NCI-H226 (cell line): ENCODE measurements at places on chromosomes 11 and 22.

DNA sequence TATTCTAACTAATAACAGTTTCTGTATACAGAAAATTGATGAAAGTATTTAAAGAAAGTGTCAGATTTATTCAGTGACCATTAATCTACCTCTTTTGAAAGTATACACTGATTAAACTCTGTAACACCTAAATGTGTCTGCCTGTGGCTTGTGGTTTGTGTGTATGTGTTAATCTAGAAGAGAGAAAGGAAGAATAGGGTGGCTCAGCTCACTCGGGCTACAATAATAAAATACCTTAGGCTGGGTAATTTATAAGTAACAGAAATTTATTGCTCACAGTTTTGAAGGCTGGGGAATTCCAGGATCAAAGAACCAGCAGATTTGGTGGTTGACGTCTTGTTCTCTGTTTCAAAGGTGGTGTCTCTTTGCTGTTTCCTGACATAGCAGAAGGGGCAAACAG, 13.6 kb upstream of the OR5AS1 start:
- no peak for DNase-seq

- DNase-seq = no peak
Measured at GRCh38 chr11:3375552-3375951, 3.4 kb downstream of the ZNF195 start.

DNA sequence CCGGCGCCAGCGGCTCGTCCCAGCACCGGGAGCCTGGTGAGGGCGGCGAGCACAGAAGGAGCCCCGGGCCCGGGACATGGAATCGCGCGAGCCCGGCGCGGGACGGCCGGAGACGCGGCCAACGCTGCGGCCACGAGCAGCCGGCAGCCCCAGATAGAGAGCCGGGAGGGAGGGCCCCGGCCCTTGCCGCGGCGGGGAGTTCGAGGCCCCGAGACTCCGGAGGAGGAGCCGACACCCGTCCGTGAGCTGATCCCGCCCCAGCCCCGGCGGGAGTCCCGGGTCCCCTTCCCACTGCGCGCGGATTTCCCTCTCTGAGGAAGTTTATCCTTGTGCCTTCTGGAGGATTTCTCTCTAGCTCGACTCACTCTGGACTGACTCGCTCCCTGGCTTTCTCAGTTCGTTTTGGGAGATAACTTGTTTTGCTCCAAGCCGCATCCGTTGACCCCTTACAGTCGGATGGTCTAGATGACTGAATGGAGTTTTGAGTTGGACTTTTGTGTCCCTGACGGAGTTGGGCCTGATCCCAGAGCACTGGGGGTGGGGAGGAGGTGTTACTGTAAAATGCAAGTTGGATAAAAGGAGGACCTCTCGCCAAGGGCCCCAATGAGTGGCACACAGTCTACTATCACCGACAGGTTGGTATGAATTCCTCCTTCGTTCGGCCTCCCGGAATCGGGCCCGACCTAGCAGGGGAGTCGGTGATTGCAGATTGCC, 585 bp downstream of the ARHGEF12 start:
- peak; percentile 43 for DNase-seq

GRCh38 chr11:45180848-45181192, 34.4 kb downstream of the PRDM11 start:
- DNase-seq = peak; percentile 57

DNA sequence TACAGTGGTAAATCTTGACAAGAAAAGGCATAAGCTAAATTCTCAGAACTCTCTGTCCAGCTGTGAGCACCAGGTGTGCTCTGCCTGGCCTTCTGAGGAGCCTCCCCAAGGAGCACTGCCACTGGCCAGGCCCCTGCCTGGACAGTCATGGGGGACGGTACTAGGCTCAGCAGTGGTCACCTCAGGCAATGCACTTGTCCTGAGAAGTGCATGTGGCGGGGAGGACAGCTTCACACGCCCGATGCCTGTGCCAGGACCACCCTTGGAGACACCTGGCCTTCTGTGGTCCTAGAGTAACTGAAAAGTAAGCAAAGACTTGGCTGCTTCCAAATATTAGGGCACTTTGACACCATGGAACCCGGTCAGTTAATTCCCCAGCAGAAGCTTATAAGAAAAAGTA, 28.6 kb upstream of the SCGB1A1 start:
- no peak for DNase-seq

GRCh38 chr22:41870786-41871185, 37.9 kb downstream of the SREBF2 start:
- DNase-seq = no peak

DNA sequence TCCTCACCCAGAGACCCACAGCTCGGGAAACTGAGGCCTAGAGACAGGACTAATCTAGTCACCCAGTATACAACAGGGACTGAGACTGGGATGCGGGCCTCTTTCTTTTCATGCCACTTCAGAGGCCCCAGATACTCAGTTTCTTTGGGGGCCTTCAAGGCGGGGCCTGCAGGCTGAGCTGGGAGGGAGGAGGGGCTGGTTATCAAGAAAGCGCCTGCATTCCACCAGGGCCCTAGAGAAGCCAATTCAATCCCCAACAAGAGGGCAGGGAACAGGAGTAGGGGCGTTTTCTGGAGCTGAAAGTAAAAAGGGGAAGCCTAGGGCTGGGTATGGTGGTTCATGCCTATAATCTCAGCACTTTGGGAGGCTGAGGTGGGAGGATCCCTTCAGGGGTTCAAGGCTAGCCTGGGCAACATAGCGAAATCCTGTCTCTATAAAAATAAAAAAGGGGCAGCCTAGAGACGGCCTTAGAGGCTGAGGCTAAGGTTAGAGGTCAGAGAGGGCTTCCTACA, 1.6 kb downstream of the ATG2A start:
- no peak for DNase-seq

- DNase-seq = peak; percentile 49
Measured at GRCh38 chr22:37559901-37560607, at the start of gene CDC42EP1. Gene CDC42EP1 (plus strand): TSS chr22:37560480. CDS start chr22:37566350, 5,870 bp downstream.

DNA sequence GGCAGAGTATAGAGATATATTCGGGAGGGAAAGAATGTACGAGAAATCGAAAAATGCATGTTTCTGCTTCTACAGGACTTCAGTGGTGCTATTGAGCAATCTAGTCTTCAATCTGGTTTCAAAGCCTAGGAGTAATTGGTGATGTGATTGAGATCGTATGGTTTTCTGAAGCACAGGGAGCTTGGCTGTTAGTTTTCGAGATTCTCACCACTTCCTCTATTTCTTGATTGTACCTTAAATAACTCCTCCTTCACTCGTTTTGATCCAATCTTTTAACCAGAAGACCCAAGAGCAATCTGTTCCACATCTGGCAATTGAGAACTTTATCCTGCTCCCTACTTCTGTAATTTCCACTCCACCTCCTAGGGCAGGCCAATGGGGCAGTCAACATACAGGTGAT, 518 bp downstream of the CCDC179 start:
- DNase-seq = no peak

- no peak for DNase-seq
Measured at GRCh38 chr11:107665018-107665417, 46.8 kb downstream of the SLN start.

GRCh38 chr11:121964591-121964990, 151.4 kb downstream of the BLID start:
- peak; percentile 43 for DNase-seq

GRCh38 chr11:57210781-57211180, 26.3 kb downstream of the APLNR start:
- no peak for DNase-seq

GRCh38 chr11:12715941-12716340, 41.7 kb downstream of the TEAD1 start:
- DNase-seq = no peak

DNA sequence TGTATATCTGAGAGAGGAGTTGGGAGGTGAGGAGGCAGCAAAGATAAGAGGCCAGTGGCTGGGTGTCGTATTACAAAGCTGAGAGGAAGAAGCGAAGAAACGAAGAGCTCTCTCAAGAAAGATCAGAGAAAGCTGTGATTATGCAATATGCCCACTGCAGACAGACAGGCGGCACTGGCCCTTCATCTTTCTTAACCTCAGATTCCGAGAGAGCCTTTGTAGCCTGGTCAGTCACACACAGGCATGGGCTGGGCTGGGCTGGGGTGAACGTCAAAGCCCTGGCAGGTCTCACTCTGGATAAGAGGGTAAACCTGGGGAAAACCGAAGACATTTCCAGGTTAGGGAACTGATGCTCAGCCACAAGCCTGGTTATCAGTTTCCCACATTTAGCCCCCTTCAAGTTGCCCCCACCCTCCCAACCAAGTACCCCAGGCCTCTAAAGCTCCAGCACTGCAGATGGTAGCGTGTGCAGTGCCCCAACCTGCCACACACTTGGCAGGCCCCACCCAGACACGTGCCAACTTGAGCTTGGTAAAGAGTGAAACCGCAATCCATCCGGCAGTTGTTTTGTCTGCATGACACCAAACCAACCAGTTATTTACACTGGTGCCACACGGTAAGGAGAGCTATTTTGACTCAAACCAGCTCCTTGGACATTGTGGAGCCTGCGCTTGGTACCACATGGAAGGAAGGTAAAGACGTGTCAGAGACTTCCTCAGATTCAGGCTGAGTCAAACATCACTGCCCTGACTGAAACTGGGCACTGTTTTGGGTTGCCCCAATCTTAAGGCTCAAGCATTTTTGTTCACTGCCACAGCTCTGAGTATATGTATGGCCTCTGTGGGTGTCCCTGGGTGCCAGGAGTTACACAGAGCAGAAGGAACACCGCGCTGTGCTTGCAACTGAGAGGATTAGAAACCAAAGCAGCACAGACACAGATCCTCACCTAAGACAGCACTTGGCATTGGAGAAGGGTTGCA, 135.9 kb downstream of the FDX1 start:
- peak; percentile 98 for DNase-seq

DNA sequence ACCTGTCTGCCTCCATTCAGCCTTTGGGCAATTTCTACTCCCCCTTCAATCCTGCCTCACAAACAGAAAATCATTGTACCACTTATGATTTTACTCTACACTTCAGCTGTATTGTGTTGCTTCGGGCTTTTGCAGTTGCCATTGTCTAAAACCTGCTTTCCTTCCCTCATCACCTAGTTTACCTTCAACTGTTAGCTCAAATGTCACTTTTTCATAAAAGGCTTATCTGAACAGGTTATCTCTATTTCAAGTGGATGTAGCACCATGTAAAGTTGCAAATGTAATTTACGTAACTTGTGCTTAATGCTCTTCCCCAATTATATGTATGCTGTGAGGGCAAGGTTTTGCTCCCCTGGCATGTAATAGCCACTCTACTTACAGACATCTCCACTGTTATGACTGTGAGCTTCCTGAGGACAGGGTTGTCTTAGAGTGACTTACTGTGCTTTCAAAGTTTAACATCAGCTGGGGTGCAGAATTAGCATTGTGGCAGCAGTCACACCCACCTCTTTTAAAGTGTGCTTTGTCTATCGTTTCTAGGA, 5.4 kb downstream of the RPS25 start:
- DNase-seq = no peak

- no peak for DNase-seq
Measured at GRCh38 chr11:11215944-11216343, 137.1 kb downstream of the CSNK2A3 start.

GRCh38 chr11:70892889-70893288, 359.5 kb downstream of the SHANK2 start:
- no peak for DNase-seq

- no peak for DNase-seq
Measured at GRCh38 chr11:94519478-94520084, 7.3 kb downstream of the C11orf97 start.

GRCh38 chr11:94832604-94833235, 64.6 kb downstream of the AMOTL1 start:
- DNase-seq = no peak

- DNase-seq = no peak
Measured at GRCh38 chr11:64609436-64610047, 18.5 kb downstream of the SLC22A12 start.

GRCh38 chr11:116109228-116109627, 605.0 kb upstream of the CADM1 start:
- DNase-seq = peak; percentile 48

DNA sequence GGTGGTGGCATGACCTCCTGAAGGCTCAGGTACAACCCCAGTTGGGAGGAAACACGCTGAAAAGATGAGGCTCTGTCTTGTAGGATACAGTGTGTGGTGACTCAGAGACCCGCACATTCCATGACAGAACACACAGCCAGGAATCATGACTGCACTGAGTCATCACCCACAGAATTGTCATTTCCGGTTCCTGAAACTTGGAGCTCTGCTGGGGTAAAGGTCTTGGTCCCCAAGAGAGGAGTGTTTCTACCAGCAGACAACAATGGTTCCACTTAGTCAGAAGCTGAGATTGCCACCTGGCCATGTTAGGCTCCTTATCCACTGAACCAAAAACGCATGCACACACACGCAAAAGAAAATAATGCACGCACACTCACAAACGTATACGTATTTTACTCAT, 31.5 kb upstream of the CYB5R3 start:
- peak; percentile 66 for DNase-seq

DNA sequence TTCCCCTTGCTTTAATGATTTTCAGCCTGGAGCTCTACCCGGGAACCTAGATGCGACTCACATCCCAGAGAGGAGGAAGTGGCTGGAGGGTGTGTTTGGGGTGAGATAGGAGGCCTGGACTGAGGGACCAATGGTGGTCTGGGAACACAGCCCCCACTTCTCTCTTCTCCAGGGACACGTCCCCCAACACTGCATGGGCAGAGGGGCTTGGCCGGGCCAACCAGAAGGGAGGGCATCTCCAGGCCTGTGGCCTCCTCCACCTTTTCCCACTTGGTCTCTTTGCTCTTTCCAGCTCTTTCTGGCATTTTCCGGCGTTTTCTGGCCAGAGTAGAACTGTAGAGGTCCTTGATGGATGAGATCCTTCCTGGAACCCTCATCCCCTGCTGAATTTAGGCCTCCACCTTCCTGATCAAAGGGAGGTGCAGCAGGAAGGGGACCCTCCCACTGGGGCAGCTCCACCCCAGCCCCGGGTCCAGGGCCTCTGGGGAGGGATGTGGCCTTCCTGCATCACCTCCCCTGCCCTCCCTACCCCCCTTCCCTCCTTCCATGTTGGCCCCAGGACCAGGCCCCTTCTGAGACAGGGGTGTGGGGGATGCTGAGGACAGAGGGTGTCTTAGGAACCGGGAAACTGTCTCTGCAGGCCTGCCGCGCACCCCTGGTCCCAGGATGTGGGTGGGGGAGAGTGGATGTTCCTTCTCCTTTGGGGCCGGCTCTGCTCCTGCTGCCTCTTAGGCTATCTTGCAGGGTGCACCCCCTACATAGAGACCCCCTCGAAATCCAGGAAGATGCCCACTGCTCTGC, 24.4 kb downstream of the MRGPRG start:
- no peak for DNase-seq

GRCh38 chr11:9017773-9018172, 14.0 kb upstream of the NRIP3 start:
- no peak for DNase-seq

DNA sequence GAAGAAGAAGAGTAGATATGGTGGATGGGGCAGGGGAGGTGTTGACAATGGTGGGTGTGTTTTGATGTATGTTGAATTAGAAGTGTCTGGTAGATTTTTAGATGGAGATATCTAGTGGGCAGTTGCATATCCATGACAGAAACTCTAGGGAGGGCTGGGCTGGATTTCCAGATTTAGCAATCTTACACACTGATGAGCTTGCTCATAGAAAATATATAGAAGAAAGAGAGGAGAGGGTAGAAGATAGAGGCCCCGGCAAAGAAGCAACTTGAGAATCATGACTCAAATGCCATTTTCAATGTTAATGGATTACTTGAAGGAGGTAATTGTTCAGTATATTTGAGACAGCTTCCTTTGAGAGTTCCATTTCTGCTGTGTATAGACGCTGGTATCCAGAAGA, 8.2 kb downstream of the REXO2 start:
- DNase-seq = no peak
